ENCODE measurements at places on chromosomes 6 and 20.

- no peaks in the 10 kb centered on the region for H3K36me3 ChIP-seq
- H3K4me1 ChIP-seq: no peaks in the 10 kb centered on the region
These were observed 48.2 kb downstream of the THBS2 start for GRCh38 chr6:169205176-169206160.

DNA sequence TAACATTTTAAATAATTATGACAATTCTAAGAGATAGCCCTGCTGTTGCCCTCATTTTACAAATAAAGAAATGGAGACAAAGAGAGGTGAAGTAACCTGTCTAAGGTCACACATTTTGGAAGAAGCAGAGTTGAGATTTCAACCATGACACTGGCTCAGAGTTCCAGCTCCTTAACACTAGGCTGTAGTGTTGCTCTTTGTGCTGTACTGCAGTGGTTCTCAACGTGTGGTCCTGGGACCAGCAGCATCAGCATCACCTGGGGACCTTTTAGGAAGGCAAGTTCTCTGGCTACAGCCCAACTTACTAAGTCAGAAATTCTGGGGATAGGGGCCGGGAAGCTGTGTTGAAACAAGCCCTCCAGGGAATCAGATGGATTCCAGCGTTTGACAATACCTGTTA, 62.4 kb upstream of the FERMT1 start:
- H3K4me1 ChIP-seq: no peaks in the 10 kb centered on the region
- no peak for DNase-seq
- no peaks in the 10 kb centered on the region for H3K27me3 ChIP-seq
- H3K36me3 ChIP-seq: no peaks in the 10 kb centered on the region
- no peak overlapping the region for H3K4me3 ChIP-seq

DNA sequence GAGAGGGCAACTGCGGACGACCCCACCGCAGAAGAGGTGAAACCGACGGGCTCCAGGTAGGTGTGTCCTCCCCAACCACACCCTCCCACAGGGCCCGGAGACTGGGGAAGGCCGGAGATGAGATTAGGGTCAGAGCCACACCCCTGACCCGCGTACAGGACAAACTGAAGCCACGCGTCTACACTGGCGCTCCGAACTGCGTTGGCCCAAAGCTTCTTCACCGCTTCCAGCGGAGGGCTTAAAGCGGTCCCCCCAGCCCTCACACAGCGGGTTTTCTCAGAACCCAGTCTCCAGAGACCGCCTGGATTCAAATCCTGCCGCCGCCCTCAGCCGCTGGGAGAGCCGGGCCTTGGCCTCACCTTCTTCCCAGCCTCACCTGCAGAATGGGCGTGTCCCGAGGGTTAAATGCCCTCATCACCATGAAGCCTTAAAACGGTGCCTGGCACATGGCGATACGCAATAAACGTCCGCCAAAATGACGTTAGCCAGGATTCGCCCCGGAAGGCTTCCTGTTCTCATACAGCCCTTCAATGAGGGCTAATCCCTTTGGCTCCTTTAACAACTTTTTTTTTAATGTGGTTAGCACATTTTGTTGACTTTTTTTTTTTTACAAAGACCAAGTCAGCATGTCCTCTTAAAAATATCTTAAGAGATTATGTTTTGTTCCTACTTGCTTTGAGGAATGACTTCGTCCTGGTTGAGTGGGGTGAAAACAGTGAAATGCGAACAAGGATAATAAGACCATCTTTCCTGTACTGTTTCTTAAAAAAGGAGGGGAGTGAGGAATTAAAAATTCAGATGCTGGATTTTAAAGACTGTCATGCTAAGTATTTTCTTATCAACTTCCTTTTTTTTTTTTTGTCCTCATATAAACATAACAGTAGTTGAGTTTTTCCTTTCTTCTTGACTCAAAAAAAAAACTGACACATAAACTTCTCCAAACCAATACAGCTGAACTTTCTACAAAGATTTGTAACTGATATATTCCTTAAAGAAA, 15.1 kb upstream of the ZNF217 start:
- H3K27me3 ChIP-seq: no peaks in the 10 kb centered on the region
- H3K27ac ChIP-seq: peak overlapping the region; percentile 92
- no peaks in the 10 kb centered on the region for H3K36me3 ChIP-seq
- peak overlapping the region; percentile 58 for H3K4me3 ChIP-seq
- peaks cover 20% of the 10 kb centered on the region for H3K4me1 ChIP-seq

- no peaks in the 10 kb centered on the region for H3K36me3 ChIP-seq
- H3K27ac ChIP-seq: no peak overlapping the region
- no peaks in the 10 kb centered on the region for H3K4me1 ChIP-seq
- H3K4me3 ChIP-seq: no peak overlapping the region
- DNase-seq: no peak
These were observed 169.0 kb downstream of the SMOC2 start for GRCh38 chr6:168609914-168610490.

GRCh38 chr6:144853603-144854002, 568.5 kb downstream of the UTRN start:
- peak; percentile 6 for DNase-seq
- H3K36me3 ChIP-seq: peaks cover 32% of the 10 kb centered on the region
- H3K4me3 ChIP-seq: no peak overlapping the region
- no peaks in the 10 kb centered on the region for H3K4me1 ChIP-seq

Measured in natural killer cell (primary cell).